ENCODE measurements at places on chromosomes 11 and 22.
A peak's percentile ranks its signal among the peaks of the same experiment; 100 is the strongest.

GRCh38 chr11:9821008-9821752, 157.3 kb downstream of the SWAP70 start:
- no peak for DNase-seq

- DNase-seq, result no peak
Observed at GRCh38 chr11:126997196-126997595, 3.4 kb downstream of the KIRREL3 start.

GRCh38 chr11:3857628-3858027, 2.2 kb downstream of the STIM1 start:
- no peak for DNase-seq

GRCh38 chr11:17129003-17129402, 51.5 kb upstream of the RPS13 start:
- DNase-seq, result no peak

GRCh38 chr22:45455621-45456020, 42.1 kb downstream of the RIBC2 start:
- no peak for DNase-seq

- DNase-seq, result no peak
Observed at GRCh38 chr11:95461858-95462257, 230.9 kb upstream of the SESN3 start.

DNA sequence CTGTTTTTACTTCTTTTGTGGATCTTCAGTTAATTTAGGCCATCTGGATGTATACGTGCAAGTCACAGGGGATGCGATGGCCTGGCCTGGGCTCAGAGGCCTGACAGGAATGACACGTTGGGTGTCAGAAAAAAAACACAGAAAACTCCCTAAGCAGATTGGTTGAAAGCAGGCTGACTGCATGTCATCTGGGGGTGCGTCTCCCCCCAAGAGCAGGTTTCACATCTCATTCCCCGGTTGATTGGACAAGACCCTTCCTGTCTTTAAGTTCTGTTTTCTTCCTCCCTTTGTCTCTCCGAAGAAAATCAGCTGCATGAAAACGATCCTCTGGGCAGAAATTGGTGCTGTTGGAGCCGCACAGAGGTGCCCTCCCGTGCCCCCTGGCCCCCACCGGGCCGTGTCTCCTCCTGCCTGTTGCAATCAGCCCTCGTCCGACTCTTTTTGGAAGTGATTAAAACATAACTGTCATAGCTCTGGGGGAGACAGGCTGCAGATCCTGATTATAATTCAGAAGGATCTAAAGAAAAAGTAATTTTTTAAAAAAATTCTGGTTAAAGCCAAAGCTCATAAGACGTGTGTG, 71.8 kb upstream of the PARVG start:
- no peak for DNase-seq

GRCh38 chr11:21427726-21428125, 758.3 kb downstream of the NELL1 start:
- no peak for DNase-seq

DNA sequence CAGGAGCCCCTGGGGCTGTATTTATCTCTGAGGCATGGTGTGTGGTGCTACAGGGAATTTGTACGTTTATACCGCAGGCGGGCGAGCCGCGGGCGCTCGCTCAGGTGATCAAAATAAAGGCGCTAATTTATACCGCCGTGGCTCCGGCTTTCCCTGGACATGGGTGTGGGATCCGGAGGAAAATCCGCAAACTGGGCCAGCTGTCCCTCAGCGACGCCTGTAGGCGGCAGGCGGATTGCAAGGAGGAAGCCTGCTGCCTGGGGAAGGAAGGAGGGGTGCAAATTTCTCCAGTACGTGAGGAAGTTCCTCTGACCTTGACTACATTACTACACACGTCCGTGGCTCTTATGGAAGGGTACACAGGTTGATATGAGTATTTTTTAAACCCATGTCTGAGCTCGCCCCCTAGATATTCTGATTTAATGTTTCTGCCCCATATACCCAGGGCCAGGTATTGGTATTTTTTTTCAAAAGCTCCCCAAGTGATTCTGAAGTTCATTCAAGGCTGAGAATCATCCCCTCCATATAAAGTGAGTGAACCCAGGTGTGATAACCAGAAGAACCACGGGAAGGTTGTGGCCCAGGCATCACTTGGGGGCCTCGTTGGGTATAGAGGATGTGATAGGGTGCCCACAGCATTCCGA, 2.8 kb downstream of the MYOD1 start:
- no peak for DNase-seq

DNA sequence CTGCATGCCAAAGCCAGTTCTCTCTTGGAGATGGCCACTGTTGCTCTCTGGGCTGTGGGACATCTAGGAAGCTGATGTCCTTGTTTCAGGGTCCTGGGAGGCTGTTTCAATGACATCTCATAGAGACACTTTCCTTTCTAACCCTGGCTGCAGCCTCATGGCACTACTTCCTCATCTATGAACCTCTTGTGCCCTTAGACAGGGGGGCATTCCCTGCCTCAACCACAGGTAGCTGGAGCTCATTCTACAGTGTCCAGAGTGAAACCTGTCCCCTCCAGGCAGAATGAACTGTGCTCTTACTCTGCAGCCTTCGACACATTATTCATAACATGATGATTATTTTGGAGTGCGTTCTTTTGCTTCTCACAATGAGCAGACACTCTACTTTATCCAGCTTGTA, 309.2 kb downstream of the ST3GAL4 start:
- no peak for DNase-seq

GRCh38 chr11:1163911-1164735, 6.4 kb downstream of the MUC5AC start:
- DNase-seq, result no peak

DNA sequence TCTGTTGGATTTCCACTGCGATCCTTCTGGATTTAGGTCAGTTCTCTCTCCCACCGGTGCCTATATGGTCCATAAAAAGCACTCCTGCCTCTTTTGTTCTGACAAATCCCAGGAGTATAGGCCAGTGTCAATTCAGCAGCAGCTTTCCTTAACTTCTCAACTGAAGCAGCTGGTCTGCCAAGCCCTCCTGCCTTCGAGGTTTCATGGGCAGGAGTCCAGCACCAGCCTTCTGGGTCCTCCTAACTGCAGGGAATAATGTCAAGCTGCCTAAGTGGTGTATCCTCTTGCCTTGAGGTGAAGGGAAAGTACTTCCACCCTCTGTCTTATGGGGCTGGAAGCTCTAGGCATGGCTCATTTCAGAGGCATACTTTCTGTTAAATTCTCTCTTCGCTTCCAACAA, 149.4 kb upstream of the NCAM1 start:
- DNase-seq, result no peak

DNA sequence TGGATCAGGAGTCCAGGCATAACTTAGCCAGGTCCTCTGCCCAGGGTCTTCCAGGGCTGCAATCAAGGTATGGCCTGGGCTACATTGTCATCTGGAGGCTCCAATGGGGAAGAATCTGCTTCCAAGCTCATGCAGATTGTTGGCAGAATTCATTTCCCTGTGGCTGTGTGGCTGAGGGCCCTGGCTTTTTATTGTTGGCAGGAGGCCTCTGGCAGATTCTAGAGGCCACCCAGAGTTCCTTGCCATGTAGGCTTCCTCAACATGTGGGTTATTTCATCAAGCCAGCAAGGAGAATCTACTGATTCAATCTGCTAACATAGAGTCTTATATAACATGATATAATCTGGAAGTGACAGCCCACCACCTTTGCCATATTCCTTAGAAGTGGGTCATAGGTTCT, 16.4 kb upstream of the EP300 start:
- no peak for DNase-seq

DNA sequence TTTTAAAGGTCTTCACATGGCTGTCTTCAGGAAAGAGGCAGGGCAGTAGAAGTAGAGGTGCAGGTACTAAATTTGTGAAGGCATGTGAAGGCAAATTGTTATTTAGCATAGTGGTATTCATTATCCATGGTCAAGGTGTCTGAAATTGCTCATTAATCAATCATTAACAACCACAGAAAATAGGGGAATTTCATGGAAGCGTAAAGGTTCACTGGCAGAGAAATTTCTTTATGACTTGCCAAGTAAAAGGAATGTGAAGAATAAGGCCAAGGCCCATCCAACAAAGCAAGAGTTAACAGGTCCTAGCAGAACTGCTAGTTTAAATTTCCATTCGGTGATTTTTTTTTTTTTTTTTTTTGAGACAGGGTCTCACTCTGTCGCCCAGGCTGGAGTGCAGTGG, 59.0 kb downstream of the RSF1 start:
- DNase-seq, result no peak

DNA sequence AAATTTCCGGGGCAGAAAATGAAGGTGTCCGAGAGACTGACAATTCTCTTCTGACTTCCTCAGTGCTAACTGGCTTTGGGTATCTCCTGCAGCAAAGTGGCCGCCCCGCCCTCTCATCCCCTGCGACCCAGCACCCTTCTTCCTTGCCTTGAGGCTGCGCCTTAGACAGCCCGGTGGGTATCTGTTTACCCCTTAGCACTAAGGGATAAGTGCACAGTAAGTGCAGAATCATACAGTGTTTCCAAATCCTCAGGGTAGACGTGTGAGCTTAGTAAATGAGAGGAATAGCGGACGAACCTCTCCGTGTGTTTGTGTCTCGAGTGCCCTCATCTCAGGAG, 368 bp upstream of the CHORDC1 start:
- DNase-seq, result no peak

DNA sequence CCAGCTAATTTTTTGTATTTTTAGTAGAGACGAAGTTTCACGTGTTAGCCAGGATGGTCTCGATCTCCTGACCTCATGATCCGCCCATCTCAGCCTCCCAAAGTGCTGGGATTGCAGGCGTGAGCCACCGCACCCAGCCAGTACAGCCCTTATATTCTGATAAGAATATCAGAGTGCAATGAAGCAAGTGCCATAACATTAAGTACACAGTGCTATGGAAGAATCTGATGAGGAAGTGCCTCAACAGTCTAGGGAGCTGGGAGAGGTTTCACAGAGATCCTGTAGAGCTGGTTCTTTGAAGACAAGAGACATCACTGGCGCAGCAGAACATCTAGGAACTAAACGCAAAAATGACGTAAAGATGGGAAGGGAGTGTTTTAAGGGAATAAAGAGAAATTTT, 2.1 kb downstream of the RTCB start:
- DNase-seq, result no peak

DNA sequence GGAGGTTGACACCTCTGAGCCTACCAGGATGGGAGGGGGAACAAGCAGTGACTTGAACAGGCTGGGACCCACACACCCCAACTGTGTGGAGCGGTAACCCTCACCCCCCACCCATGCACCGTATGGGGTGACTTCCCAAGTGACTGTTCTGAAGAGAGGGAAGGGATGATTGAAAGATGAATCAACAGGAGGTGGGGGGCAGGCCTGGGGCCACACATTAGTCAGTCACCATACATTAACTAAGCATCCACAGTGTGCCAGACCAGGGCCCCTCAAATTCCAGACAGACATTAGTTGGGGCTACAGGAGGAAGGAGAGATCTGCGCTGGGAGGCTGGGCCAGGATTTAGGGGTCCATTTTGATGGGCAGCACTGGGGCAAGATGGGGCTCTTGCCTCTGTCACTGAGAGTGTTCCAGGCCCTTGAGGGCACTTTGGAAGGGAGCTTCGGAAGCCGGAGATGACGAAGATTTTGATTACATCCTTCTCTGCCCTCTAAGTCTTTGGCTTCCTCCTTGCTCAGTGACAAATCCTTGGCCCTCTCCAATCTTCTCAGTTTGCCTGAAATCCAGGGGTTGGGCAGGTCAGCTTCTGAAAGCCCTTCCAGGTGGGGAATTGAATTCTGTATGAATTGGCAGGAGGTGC, 966 bp downstream of the SMTN start:
- DNase-seq, result no peak

DNA sequence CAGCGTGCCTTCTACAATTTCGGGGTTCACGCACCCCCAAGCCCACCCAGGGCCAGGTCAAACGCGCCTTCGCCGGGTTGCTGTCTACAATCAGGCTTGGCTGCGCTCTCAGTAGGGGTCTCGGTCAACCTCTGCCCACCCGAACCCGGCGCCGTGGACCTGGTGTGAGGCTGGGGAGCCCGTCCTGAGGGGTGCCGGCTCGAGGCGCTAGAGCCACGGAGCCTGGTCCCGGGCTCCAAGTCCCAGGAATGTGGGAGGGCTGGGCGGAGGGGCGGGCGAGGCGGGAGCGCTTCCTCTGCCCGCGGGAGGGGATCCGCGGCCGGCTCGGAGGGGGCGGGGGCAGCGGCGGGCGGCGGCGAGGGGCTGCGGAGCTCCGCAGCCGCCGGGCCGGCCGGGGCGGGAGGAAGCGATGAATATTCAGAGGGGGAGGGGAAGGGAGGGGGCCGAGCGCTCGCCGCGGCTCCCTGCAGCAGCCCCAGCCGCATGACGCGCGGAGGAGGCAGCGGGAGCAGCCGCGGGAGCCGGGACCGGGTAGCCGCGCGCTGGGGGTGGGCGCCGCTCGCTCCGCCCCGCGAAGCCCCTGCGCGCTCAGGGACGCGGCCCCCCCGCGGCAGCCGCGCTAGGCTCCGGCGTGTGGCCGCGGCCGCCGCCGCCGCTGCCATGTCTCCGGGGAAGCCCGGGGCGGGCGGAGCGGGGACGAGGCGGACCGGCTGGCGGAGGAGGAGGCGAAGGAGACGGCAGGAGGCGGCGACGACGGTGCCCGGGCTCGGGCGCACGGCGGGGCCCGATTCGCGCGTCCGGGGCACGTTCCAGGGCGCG, at the start of gene PTPRJ:
Gene PTPRJ (plus strand): TSS at position 472 of the 819 bp plus-strand sequence. CDS start 354 bp downstream, outside the sequence.
- DNase-seq, result peak; percentile 35

DNA sequence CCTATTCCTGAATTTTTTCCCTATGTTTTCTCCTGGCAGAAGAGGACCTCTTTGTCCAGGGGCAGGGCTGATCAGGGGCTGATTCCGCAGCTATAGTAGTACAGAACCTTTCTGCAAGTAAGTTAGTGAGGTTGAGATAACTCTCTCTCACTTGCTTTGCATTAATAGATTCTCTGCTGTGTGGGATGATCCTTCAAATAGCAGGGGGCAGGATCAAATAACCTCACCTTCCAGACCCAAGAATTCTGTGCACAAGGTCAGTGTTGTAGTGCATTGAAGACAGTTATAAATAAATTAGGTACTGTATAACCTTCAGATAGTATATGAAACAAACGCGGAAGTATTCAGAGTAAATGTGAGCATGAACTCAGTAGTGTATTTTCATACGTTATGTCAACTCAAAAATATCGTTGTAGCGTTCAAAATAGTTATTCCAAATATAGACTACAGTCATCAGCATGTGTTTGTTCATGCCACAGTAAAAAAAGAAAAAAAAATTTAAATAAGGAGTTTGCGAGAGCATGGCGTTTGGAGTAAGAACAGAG, 278 bp downstream of the MMP26 start:
- DNase-seq, result peak; percentile 97

DNA sequence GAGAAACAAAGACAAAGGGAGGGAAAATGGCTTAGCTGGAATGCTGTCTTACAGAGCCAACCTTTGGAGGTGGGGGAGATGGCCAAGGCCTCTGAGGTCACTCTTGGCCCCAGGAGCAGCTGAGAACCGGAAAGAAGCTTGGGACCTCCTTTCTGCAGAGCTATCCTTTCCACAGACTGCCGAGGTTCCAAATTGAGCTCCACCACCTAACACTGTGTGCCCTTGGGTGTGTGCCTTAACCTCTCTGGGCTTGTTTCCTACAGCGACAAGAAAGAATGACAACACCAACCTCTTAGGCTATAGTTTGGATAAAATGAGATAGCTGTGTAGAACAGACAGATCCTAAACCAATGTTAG, 23.2 kb downstream of the RTN4RL2 start:
- DNase-seq, result no peak
